ENCODE measurements at places on chromosomes 3 and 15.

GRCh38 chr3:77321646-77322045 lies 281.7 kb downstream of the ROBO2 start:
- DNase-seq: no peak

- no peak for DNase-seq
These were observed 67.2 kb upstream of the TP63 start for GRCh38 chr3:189563853-189564563.

DNA sequence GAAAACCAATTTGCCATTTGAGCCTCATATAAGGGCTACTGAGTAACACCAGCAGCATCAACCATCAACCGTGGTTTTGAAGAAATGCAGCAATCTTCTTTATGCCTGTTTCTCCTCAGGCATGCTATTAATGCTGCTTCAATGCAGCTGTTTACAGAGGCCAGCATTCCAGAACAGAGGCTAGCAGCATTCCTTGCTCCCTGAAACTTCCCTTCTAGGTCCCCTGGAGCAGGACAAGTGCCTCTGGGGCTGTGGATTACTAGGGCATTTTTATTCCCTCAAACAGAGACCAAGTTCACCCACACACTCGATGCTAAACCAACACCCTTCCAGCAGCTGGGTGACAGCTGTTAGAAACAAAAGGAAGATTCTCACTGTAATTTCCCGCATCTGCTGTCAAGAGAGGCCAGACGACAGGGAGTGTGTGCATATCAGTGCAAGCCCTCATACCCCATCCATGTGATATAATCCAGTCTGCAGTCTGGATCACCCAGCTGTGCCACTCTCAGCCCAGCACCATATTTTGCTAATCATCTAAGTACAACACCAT lies 57.5 kb downstream of the HOMER2 start:
- DNase-seq: peak; percentile 69

DNA sequence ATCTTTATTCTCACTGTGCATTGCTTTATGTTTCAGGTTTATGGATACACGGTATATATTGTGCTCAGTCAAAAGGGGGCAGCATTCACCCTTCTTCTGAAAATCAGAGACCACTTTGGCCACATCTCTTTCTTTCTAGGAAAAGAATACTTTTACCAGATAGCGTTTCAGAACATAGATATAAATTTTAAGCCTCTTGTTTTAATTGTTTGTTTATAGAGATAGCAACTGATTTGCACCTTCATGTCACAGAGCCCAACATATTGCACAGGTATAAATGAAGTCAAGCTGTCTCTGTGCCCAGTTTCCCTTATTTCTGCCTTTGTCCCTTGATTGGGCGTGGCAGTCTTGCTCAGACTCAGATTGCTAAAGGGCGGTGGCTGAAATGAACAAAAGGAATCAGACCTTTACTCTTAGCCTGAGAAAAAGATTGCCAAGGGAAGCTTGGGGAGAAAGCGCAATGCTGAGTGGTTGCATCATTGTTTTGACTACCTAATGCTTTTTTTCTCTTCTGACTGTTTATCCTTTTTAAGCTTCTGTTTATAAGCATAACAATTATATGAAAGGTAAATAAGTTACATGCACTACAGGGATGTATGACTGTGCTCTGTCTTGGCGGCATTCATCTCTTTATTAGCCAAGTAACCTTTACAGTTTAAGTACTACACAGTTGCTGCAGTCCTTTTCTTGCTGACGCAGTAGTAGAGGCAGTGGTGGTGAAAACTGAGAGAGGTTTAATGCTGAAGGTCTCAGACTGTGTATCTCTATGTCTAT lies 70.8 kb upstream of the ZBTB20 start:
- peak; percentile 67 for DNase-seq

- no peak for DNase-seq
These were observed 40.5 kb upstream of the SEC13 start for GRCh38 chr3:10361375-10361774.

- no peak for DNase-seq
These were observed 81.6 kb downstream of the STT3B start for GRCh38 chr3:31614162-31614921.

DNA sequence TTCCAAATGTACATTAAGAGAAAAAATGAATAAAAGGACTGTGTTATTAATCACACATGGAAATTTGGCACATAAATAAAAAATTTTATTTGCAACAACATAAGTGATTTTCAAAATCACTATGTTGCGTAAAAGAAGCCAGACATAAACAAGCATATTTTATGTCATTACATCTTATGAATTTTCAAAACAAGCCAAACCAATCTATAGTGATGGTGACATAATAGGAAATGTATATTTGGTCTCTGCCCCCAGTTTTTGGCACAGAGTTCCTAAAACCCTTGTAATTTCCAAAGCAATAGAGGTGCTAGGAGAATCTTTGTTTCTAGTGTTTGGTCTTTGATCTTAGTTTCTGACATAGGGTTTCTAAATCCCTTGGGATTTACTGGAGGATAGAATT lies 543.3 kb downstream of the ZBBX start:
- no peak for DNase-seq

DNA sequence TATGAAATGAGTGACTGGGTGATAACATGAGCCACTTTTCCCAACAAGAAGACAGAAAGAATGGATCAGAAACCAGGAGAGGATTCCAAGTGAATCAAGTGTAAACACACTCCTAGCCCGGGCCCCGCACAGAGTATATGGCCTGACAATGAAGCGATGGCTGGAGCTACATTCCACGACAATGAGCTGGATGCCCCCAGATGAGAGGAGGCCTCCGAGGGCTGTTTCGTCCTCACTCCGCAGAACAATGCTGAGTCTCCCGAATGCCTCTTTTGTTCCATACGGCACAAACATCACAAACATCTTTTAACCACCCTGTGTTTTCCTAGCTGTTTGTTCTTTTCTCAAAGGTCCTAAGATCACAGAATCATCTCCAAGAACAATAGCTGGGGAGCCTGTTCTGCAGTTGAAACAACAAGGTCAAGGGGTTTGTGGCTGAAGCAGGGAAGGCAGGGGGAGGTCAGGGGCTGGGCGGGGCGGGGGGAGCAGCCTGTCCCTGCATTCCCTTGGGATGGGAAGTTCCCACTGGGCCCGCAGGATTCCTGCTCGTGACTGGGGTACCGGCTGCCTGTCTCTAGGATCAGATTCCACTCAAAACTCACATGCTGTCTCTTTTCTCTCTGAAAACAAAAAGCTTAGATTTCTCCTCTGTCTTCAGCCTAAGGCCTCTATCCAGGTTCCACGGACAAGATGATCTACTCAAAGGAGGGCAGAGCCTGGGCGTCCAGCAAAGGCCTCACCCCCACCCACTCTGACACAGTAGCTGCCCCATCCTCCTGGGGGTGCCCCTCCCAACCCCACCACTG lies 151.3 kb downstream of the XXYLT1 start:
- DNase-seq: peak; percentile 84

DNA sequence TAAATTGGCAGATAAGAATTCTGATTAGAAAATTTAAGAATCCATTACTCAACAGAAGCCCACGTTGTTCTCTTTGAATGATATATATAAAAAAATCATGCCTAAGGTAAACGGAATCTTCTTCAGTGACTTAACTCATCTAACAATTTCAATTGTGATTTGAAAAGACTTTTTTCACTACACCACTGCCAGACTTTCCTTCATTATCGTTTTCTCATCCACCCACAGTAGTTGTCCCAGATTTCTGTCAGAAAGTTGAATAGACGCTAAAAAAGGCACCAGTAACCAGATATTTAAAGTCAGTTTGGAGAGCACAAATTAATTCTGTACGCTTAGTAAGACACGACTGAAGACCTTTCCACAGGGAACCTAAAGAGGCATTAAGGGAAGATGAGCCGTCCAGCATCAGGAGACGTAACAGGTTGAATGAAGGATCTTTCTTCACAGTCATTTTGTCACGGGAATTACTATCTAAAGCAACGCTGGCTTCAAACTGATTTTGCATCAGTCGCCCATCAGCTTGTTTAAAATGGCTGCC lies 1.3 kb downstream of the HIGD1A start:
- no peak for DNase-seq

DNA sequence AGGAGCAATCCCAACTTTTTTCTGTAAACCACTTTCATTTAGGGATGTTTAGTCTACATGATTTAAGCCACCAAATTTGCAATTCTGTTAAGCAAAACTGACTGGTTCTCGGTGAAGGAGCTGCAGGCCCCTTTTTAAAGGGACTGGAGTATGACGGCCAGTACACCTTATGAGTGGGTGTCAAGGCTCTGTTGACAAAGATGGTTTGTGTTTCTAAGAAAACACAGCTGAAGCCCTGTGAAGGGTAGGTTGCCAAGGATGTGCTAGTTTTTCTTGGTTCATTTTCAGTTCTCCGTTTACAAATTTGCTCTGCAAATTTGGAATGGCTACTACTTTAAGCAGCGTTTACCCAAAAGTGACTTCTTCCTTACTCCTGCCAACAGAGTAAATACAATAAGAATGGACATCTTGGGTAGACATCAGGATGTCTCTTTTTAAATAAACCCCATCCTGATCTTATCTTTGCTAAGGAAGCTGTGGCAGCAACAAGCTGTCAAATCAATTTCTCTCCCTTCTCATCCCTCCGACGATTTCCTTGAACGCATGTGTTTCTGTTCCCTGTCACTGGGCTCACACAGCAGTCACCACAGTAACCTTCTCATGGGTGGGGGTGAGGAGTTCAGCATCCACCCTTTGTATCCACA lies 58.2 kb upstream of the CMTM8 start:
- DNase-seq: no peak

- DNase-seq: no peak
These were observed 41.2 kb downstream of the KLF15 start for GRCh38 chr3:126316031-126316461.

DNA sequence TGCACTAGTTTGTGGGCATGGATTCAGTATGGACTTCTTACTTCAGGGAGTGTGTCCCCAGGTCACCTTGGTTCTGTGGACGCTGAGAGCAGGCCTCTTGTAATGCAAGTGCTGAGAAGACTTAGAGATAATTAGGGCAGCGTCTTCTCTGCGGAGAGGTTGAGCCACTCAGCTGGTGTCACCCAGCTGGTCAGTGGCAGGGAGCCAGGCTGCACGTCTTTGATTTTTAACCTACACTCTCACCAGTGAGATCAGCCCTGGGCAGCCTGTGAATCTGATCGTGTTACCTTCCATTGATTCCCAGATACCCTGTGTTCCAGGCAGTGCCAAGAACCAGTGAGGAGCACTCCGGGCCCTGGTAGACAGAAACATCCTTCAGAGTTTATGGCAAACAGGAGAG lies 92.6 kb downstream of the SLCO3A1 start:
- DNase-seq: no peak

- no peak for DNase-seq
These were observed 223.8 kb upstream of the LYSMD4 start for GRCh38 chr15:99956820-99957641.

DNA sequence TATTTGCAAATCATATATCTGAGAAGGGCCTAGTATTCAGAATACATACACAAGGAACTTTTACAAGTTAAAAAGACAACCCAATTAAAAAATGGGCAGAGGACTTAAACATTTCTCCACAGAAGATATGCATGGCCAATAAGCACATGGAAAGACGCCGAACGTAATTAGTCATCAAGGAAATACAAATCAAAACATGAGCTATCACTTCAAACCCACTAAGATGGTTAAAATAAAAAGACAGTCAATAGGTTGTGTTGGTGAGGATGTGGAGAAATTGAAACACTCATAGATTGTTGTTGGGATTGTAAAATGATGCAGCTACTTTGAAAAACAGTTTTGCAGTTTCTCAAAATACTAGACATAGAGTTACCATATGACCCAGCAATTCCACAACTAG lies 61.2 kb upstream of the NEO1 start:
- no peak for DNase-seq

- DNase-seq: no peak
These were observed 14.9 kb upstream of the SELENOT start for GRCh38 chr3:150588027-150588830.

- no peak for DNase-seq
These were observed 27.3 kb downstream of the WNT5A start for GRCh38 chr3:55459838-55460237.

DNA sequence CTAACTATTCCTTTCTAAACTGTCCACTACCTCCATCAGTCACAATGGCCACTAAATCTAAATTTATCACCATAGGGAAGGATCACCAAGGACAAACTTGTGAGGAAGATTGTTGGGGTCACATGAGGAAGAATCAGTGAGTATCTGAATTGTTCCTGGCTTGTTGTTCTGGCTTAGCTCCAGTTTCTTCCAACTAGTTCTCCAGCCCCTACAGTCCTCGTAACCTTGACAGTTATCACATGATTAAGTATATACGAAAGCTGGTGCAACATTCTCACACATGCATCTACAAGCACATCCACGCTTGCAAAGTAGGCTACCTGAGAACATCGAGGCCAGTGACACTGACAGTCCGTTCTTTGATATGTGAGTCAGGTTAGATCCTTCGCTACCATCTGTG lies 46.0 kb downstream of the RUBCN start:
- no peak for DNase-seq

DNA sequence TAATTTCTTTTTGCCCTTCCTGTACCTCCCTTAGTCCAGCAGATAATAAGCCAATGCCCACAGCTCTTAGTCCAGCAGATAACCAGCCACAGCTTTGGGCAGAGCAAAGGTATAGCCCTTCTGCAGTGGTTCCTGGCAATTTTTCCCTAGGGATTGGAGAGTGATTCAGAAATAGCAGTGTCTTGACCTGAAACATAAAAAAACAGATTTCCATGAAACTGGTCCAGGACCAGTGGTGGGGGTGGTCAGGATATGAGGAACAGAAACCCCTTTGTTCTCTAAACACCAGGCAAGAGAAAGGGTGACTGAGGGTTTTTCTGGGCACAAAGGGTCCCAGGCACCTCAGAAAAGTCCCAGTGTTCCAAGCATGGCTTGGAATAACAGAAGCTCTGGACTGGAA lies 103.4 kb downstream of the ARRDC4 start:
- no peak for DNase-seq

DNA sequence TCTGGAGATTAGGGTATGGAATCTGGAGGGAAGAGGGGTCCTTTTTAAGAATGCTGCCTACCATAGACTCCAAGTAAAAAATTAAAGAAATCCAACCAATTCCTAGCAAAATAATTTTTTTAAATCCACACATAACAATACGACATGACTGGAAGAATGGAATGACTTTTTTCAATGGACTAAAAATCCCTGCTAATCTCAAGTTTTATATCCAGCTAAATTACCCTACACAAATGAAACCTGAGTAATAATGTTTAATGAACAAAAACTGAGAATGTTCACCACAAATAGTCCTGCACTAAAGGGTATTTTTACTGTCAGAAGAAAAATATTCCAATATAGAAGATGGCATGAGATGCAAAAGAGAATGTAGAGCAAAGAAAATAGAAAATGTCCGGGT lies 220.3 kb upstream of the AGTR1 start:
- no peak for DNase-seq

GRCh38 chr3:171811295-171811912 lies 1.1 kb upstream of the PLD1 start:
- no peak for DNase-seq

- no peak for DNase-seq
These were observed 8.8 kb upstream of the AEN start for GRCh38 chr15:88612186-88612796.

- DNase-seq: no peak
These were observed 56.7 kb downstream of the DRD3 start for GRCh38 chr3:114122027-114122709.

GRCh38 chr3:176159796-176160195 lies 1037.5 kb downstream of the TBL1XR1 start:
- DNase-seq: no peak

- no peak for DNase-seq
These were observed 369.8 kb downstream of the TBC1D5 start for GRCh38 chr3:17372362-17373210.

- DNase-seq: peak; percentile 76
These were observed 22.6 kb upstream of the C3orf70 start for GRCh38 chr3:185175370-185175987.

Measured in ELF-1 (cell line).